ENCODE measurements at places on chromosomes 5 and 9.
A peak's percentile ranks its signal among the peaks of the same experiment; 100 is the strongest.

- no peak for DNase-seq
These were observed 278.3 kb upstream of the DMRT1 start for GRCh38 chr9:563200-563599.

GRCh38 chr5:107389130-107389774 lies 281.5 kb downstream of the EFNA5 start:
- no peak for DNase-seq

- DNase-seq, result no peak
These were observed 114.8 kb downstream of the COL23A1 start for GRCh38 chr5:178475422-178475821.

DNA sequence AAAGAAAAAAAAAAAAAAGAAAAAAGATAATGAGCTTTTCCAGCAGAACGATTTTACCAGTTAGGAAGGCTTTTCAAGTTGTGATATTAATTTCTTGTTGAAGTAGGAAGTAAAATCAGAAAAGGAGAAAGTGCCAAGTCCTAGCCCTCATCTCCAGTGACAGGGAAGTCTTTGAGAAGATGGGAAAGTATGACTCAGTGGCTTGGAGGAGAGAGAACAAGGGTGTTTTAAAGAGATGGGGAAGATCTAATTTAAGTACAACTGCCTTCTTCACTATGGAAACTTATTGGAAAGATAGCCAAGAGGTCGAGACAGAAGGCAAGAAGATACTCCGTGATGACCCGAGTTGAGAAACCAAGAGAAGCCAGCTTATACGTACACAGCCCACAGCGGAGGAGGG lies 22.6 kb downstream of the FGF1 start:
- no peak for DNase-seq

GRCh38 chr9:74245866-74246497 lies 251.2 kb upstream of the RORB start:
- DNase-seq, result no peak

DNA sequence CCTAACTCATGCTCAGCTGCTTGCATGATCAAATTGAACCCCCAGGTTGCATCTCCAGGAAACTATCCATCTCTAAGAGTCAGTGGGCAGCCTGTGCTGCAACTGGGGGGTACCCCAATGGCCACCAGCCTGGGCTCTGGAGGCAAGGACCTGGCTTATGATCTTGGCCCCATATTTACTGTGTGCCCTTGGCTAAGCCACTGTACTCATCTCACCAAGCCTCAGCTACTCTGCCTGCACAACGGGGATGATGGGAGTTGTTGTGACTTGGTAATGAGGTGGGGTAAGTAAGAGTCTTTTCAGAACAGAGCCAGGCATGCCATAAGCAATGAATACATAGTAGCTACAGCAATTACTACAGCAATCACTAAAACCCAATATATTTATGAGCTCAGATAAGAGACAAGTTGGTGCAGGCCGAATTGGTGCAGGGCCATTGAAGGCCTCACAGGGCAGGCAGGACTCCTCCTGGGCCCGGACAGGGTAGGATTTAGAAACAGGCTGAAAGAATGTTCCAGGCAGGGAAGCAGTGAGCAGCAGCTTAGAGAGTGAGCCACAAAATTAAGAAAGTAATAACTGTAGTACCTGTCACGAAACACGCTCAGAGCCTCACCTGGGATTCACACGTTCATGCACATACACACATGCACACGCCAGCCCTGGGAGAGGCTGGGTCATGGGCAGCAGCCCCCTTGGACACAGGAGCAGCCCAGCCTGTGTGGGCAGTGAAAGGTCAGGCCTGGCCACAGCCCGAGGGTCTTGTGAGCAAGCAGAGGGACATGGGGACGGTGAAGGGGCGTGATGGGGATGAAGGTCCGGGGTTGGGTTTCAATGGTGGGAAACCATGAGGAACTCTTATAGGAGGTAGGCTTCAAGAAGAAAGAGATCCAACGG lies 74.1 kb downstream of the PAX5 start:
- DNase-seq, result no peak

- no peak for DNase-seq
These were observed 26.8 kb upstream of the ANKRD33B start for GRCh38 chr5:10536931-10537579.

GRCh38 chr9:133823189-133824105 lies 85.3 kb upstream of the SARDH start:
- DNase-seq, result no peak

DNA sequence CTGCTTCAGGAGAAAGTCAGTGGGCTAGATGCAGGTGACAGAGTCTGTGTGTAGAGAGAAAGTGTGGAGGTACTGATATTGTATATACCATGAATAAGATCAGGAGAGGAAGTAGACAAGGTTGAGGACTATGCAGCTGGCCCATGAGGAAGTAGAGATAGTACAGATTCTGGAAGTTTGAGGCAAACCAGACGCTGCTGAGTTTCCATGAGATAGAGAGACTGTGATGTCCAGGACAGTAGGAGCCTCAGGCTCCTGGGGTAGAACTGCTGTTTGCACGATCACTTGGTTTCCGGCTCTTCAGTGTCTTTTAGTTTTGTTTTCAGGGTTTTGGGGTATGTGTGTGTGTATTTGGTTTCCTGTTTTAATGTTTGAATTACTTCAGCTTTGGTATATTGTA lies 13.6 kb downstream of the OTULINL start:
- DNase-seq, result no peak

DNA sequence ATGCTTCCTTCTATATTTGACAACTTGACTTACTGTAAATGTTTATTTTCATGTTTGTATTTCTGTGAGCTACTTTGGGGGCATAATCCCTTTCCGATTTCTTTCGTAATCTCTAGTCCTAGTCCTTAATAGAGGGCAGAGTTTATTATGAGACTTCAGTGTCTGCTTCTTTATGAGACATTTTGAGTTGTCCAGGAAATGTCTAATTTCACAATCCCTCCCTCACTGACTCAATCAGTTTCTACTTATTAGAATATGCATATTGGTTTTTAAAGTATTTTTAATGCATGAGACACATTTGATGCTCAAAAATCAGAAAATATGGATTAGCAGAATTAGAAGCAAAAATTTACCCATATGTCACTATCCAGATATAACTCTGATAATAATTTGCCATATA lies 160.9 kb downstream of the FOCAD start:
- DNase-seq, result no peak

DNA sequence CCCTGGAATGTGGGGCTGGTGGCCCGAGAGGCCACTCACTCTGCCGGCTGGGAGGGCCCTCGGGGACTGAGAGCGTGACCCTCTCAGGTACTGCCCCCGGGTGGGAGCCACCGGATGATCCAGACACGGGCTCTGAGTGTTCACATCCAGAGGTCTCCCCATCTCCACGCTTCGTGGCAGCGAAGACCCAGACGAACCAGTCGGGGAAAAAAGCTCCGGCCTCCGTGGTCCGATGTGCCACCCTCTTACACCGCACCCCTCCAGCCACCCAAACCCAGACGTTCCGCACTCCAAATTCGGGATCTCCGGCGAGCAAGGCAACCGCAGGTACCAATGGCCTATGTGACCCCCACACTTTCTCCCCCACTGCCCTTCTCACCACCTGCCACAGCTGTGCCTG lies 49.5 kb downstream of the AMBP start:
- no peak for DNase-seq

DNA sequence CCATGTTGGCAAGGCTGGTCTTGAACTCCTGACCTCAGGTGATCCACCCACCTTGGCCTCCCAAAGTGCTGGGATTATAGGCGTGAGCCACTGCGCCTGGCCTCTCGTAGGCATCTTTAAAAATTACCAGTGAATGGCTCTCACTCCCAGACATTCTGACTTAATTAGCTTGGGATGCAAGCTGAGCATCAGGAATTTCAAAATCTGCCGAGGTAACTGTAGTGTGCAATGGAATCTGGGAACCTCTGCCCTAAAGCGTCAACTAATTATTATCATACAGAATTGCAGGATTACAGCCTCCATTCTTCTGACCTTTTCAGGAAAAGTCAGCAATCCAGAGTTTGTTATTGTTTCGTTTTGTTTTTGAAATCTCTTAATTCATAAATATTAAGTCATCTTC lies 213.4 kb upstream of the DMAC1 start:
- DNase-seq, result no peak

DNA sequence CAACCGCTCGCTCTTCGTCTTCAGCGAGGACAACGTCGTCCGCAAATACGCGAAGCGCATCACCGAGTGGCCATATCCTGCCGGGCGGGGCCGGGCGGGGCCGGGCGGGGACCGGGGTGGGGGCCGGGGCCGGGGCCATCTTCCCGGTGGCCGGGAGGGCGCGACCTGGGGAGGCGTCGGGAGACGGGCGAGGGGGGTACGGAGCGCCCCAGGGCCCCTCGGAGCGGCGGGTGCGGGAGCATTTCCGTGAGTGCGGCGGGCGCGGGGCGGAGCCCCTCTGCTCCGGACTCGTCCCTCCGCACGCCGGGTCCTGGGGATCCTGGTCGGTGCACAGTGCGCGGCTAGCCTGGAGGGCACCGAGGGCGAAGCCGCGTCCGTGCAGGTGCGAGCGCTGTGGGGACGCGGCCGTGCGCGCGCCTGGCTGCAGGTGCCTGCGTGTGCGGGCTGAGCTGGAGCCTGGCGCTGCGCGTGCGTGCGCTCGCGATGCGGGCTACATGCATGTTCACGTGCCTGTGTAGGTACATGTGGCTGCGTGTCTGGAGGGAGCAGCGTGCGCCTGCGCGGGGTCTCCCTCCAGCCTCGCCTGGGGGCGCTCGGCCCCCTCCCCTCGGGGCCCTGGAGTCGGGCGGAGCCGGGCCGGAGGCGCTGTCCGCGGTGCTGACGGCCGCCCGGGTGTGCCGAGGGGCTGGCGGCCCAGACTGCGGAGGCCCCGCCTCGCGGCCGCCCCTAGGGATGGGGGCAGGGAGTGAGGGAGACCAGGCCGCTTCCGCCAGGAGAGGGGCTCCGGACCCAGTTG lies 762 bp downstream of the CACNA1B start:
- no peak for DNase-seq

DNA sequence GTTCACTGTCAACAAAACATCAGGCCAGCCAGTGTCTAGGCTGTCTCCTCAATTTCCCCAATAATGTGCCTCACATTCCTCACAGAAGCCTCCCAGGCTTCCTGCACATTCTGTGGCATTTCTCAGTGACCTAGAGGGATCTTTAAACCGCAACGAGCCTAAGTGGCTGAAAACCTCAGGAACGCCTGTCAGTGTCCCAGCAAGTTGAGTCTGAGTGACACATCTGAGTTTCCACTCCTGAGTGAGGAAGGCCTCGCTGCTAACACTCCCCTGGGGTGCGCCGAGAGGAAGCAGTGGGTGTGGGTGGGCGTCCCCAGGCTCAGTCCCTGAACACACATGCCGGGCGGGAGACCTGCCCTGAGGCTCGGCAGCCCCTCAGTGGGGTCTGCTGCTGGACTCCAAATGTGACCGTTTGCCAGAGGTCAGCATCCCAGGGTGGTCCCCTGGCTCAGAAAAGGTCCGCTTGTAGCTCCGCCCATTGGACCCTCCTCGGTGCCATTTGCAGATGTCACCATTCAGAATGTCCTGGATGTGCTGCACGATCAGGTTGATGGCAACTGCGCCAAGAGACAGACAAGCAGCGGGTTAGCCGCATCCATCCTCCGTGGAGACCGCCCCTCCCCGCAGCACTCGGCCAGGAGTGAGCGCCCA lies 6.3 kb downstream of the UCK1 start:
- no peak for DNase-seq

GRCh38 chr5:138449501-138450239 lies 10.8 kb downstream of the REEP2 start:
- peak; percentile 42 for DNase-seq

- no peak for DNase-seq
These were observed 9.4 kb downstream of the SLC38A9 start for GRCh38 chr5:55702598-55703345.

GRCh38 chr5:10892147-10892910 lies 131.3 kb upstream of the DAP start:
- no peak for DNase-seq

DNA sequence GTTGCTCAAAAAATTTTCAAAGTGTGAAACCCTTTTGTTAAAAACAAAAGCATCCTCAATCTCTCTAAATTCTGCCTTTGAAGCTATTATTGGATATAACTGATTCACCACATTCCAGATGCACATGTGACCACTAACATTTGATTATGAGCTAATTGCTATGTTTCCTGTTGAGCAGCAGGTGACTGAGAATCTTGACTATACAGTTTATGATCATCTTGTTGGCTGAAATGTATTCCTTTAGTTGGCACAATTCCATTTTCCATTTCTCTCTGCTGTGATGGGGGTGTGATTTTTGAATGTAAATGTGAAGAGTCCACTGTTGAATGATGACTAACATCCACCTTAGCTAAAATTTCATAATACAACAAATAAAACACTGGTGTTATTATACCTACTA lies 10.7 kb downstream of the LYSMD3 start:
- DNase-seq, result no peak

All from T-helper 22 cell (primary cell).